Aorta (tissue), 5 donors: ENCODE measurements at places on chromosomes 6 and 20. TPM values are rescaled to one million over a fixed set of nuclear protein-coding genes. Genes with fewer than 3 reads are reported as not detected.

KHDC1L gene
- not detected for total RNA-seq

DNA sequence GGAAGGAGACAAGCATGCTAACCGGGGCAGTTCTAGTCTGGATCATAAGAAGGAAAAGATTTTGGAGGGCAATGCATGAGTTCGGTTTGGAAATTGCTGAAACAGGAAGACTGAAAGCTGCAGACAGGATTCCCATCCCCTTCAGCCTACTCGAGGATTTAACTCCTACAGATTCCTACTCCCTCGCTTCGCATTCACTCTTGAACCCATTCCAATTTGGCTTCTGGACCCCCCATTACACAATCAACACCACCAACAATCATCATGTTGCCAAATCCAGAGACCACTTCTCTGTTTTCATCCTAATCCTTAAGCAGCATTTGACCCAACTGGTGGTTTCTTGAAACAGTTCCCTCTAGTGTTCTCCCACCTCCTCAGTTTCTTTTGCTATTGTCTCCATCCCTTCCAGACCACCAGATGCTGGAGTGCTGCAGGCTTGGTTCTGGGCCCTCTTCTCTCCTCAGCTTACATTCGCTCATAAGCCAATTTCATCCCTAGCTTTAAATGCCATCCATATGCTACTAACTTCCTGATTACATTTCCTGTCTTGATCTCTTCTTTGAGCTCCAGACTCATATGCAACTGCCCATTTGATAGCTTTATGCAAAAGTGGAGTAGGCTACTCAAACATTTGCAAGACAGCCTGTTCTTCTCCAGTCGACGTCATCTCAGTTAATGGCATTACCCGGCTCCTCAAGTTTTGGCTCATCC is 66.5 kb downstream of the DTNBP1 start:
- DNase-seq: no peak

- no peak for DNase-seq
Observed at GRCh38 chr6:40695114-40695513, 108.0 kb upstream of the LRFN2 start.

- no peak for DNase-seq
Observed at GRCh38 chr6:162615016-162615705, 112.4 kb downstream of the PRKN start.

DNA sequence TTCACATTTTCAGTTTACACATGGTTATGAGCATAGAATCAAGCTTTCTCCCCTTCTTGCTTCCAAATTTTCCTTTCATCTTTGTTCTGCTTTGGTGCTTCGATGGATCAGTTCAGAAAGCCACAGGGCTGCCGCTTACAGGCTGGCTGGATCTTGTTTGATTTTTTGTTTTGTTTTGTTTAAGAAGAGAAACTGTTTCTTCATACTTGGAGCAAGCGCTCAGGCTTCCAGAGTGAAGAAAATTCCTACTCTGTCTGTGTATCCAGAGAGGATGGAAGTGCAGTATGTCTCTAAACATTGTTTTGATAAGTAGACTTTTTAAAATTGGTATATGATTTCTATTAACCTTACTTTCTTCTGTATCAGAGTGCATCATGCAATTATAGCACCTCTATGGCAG is 66.9 kb downstream of the ARID1B start:
- DNase-seq: no peak

DNA sequence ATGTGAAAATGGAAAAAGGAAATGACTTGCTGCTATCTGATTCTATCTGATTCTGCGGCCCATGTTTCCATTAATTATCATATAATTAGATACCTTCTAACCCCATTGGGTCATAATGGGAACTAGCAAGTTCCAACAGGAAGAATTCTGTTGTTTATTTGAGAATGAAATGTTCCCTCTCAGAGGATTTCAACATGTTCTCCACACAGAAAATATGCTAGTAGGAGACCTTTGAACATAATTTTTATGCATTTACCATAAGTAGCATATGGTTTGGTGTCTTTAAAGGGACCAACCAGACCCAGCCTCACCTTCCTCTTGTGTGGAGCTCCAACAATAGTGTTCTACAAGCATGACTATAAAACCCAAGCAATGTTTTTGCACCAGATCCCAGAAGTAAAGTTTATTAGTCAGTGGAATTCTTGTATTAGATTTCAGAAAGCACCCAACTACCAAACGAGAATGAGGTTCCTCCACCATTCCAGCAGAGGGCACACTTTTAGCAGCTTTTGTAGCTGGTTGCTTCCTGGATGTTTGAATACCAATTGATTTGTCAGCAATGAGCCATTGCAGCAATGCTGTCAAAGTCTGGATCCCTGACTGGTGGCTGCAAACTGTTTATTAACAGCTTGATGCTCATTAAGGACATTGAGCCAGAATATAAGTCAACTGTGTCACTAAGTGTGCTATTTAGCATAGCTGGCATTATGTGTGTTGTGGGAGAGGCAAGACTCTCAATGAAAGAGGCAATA is 143.6 kb upstream of the GJE1 start:
- DNase-seq: no peak

GRCh38 chr20:63940071-63940471 is 16.1 kb downstream of the UCKL1 start:
- no peak for DNase-seq

GRCh38 chr6:22575190-22575589 is 5.8 kb downstream of the HDGFL1 start:
- no peak for DNase-seq

- DNase-seq: no peak
Observed at GRCh38 chr6:79115553-79116182, 37.6 kb upstream of the PHIP start.

DNA sequence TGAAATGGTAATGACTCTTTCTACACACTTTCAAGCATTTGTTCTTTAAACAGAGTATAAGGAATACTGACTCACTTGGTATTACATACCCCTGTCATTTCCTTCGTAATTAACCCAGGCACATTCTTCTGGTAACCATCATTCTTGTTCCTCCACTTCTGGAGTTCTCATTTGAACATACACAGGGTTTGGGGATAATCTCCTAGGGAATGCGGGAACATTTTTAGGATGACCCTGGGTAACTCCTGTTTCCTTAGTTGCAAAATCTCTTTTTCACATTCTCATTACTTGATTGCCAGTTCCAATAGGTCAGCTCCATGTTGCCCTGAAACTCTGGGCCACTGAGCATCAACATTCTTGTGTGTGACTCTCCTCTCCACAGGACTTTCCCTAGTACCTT is 51.5 kb upstream of the E2F3 start:
- DNase-seq: no peak

- no peak for DNase-seq
Observed at GRCh38 chr6:3290149-3290930, 31.6 kb downstream of the PSMG4 start.

DNA sequence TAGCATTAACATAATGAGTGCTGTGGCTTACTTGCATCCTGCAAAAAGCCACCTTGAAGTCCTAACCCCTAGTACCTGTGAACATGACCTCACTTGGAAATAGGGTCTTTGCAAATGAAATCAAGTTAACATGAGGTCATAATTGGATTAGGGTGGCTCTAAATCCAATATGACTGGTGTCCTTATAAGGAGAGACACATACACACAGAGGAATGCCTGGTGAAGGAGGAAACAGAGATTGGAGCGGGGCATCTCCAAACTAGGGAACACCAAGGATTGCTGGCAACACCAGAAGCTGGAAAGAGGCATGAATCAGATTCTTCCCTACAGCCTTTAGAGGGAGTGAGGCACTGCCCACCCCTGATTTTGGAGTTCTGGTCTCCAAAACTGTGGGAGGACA is 17.6 kb upstream of the RPS6KA2 start:
- DNase-seq: no peak

DDO gene
- total RNA-seq: 2.5 TPM

DNA sequence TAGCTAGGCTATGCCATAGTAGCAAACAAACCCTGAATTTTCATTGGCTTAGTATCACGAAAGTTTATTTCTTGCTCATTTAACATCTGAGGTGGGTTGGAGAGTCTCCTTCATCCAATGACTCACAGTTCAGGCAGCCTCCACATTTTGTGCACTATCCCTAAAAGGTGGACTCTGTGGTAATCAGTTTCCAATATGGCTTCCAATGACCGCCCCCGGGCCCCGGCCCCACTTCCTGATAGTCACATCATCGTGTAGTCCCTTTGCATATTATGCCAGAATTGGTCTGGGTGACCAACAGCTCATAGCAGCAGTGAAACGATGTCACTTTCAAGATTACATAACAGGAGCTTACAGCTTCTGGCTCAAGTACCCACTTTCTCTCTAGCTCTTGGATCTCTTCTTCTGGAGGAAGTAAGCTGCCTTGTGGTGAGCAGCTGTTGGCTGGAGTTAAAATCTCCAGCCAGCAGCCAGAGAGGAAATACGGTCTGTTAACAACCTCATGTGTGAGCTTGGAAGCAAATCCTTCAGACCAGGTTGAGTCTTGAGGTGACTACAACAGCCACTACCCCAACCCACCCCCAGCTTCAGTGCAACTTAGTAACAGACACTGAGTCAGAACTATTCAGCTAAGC is 7.8 kb downstream of the HCRTR2 start:
- DNase-seq: no peak

- no peak for DNase-seq
Observed at GRCh38 chr6:119333707-119334295, 15.8 kb downstream of the MAN1A1 start.

DNA sequence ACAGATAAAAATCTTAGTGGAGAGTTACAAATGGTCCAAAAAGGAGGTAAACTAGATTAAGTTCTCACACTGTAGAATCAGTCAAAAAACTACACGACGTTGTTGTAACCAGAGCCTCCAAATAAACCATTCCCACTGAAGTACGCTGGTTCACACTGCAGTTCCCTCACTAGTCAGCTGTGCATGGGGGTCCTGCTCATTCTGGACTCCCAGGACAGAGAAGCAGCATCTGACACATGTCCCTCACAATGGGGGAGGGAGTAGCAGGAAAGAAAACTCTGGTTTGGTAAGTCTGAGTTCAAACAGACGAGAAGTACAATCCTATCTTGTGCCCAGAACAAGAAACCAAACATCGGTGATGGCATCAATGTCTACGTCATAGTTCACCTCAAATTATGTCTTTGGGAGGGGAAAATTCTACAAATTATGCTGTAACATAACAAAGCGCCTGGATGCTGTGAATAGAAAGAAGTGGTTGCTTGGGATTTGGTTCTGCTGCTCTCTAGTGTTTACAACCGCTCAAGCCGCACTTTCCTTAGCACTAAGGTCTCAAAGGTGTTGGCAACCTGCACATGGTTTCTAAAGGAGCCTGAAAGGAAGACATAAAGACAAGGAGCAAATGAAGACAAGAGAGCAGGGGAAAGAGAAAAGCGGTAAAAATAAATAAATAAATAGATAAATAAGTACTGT is 208.0 kb downstream of the GMDS start:
- DNase-seq: no peak
